ENCODE measurements at places on chromosomes 2 and 18. TPM values are rescaled to one million over a fixed set of nuclear protein-coding genes. Genes with fewer than 3 reads are reported as not detected.

DNA sequence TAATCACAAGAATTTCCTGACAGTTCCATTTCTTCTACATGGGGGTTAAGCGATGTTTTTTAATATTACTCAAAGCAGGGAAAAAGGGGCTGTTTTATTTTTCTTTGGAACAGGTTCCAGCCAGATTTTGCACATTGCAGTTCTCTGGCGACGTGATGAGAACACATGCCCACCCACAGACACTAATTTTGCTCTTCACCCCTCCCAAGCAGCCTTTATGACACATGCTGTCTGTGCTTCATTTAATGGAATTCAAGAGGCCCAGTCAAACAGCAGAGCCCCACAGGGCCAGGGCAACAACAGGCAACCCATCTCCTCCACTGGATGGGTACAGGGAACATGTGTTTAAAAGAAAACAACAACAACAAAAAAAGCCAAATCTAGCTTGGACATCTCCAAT lies 70.8 kb downstream of the SPRED2 start:
- no peak overlapping the region for H3K4me3 ChIP-seq
- no peaks in the 10 kb centered on the region for H3K36me3 ChIP-seq
- H3K4me1 ChIP-seq: peaks cover 4% of the 10 kb centered on the region
- H3K27me3 ChIP-seq: no peaks in the 10 kb centered on the region

- H3K27ac ChIP-seq: no peak overlapping the region
- no peak overlapping the region for H3K4me3 ChIP-seq
- peak; percentile 30 for DNase-seq
Measured at GRCh38 chr18:45110577-45111501, 430.2 kb downstream of the SETBP1 start.

GRCh38 chr2:241837197-241837965 lies 21.3 kb downstream of the PDCD1 start:
- no peaks in the 10 kb centered on the region for H3K27me3 ChIP-seq
- H3K36me3 ChIP-seq: no peaks in the 10 kb centered on the region
- H3K4me1 ChIP-seq: no peaks in the 10 kb centered on the region
- DNase-seq: no peak
- no peak overlapping the region for H3K4me3 ChIP-seq

DNA sequence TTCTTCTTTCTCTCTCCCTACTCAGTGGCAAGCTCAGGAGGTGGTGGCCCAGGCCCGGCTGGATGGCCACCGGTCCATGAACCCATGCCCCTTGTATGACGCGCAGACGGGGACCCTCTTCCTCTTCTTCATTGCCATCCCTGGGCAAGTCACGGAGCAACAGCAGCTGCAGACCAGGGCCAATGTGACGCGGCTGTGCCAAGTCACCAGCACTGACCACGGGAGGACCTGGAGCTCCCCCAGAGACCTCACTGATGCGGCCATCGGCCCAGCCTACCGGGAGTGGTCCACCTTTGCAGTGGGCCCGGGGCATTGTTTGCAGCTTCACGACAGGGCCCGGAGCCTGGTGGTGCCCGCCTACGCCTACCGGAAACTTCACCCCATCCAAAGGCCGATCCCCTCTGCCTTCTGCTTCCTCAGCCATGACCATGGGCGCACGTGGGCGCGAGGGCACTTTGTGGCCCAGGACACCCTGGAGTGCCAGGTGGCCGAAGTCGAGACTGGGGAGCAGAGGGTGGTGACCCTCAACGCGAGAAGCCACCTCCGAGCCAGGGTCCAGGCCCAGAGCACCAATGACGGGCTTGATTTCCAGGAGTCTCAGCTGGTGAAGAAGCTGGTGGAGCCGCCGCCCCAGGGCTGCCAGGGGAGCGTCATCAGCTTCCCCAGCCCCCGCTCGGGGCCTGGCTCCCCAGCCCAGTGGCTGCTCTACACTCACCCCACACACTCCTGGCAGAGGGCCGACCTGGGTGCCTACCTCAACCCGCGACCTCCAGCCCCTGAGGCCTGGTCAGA lies 1.8 kb downstream of the NEU2 start:
- H3K4me3 ChIP-seq: no peak overlapping the region
- no peaks in the 10 kb centered on the region for H3K36me3 ChIP-seq
- no peaks in the 10 kb centered on the region for H3K27me3 ChIP-seq
- no peaks in the 10 kb centered on the region for H3K4me1 ChIP-seq

DNA sequence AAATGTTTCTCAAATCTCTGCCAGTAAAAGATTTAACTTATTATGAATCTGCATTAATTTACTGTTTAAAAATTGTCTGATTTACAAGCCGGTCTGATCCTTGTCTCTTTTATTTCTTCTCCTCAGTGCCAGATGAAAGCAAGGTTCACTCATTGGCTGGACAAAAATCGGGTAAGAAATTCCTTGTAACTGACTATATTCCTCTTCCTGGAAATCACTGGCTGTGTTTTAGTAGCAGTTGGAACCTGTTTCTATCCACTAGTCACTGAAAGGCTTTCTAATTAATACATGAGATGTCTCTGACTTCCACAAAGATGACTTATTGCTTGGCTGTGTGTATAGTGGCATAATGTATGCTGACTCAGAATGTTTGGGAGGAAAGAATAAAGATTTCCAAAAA lies 436.6 kb upstream of the NRP2 start:
- no peak for DNase-seq
- H3K27me3 ChIP-seq: no peaks in the 10 kb centered on the region
- no peaks in the 10 kb centered on the region for H3K36me3 ChIP-seq
- no peak overlapping the region for H3K4me3 ChIP-seq
- H3K27ac ChIP-seq: no peak overlapping the region
- no peaks in the 10 kb centered on the region for H3K4me1 ChIP-seq

DNA sequence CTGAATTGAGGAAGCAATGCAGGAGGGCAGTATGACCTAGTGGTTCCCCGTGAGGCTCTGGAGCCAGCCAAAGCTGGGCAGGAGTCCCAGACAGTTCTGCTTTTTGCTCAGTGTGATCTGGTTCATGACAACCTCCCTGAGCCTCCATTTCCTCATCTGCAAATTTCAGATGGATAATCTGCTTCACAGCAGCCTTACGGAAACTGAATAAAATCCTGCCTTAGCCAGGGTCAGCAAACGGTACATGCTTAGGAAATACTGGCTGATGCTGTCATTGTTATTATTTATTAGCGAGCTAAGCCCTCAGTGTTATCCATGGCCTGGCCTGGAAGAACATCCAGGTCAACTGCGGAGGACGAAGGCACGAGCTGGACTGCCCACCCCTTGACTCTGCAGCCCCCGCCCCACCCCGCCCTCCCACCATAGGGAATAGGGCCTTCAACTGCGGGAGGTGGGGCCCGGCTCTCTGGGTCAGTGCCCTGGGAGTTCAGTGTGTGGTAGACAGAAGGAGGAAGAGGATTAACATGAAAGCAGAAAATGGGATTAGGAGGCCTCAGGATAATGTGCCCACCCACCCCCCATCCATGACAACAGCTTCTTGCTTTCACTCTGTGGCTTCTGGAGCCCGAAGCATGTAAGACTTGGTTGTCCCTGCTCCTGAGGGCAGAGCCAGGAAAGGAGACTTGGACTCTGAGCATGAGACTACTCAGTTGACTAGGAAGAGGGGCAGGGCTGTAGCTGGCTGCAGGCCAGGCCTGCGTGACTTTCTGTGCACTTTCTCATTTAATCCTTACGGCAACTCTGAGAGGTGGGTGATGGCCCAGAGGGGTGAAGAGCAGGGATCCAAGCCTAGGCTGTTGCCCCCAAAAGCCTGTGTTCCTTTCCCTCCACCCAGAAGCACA lies 13.1 kb downstream of the PKDCC start:
- DNase-seq: peak; percentile 83
- peaks cover 5% of the 10 kb centered on the region for H3K36me3 ChIP-seq
- no peaks in the 10 kb centered on the region for H3K27me3 ChIP-seq
- H3K27ac ChIP-seq: peak overlapping the region; percentile 65

- H3K27ac ChIP-seq: no peak overlapping the region
- H3K36me3 ChIP-seq: no peaks in the 10 kb centered on the region
- no peaks in the 10 kb centered on the region for H3K27me3 ChIP-seq
- DNase-seq: no peak
- H3K4me3 ChIP-seq: no peak overlapping the region
Measured at GRCh38 chr18:26290385-26290784, 64.1 kb downstream of the TAF4B start.

Gene GRB14
- total RNA-seq: 2.0 TPM

DNA sequence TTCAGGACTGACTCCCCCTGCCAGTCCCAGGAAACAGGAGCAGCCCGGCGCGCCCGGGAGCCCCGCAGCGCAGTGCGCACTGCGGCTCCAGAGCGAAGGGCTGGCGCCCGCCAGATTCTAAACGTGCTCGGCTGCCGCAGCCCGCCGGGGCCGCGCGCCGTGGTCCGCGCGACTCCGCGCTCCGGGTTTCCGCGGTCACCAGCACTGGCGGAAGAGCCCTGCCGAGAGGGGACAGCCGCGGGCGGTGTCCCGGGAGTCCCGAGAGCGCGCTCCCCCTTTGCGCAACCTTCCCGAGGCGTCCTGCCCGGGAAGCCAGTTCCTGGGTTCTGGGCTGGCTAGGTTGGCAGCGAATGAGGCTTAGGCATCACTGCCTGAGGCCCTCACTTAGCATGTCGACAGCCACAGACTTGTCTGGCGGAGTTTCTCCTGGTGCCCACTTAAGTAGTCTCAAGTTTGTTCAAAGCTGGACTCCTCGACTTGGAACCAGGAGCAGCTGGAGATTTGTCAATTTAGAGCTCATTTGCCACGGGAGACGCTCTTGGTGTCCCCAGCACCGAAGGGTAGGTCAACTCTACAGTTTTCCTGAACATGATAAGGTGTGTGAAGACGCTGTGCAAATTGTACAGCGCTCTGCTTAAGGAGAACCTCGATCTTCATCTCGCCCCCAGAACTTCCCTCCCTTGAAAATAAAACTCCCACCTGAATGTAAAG lies 1.5 kb upstream of the VSNL1 start:
- peak overlapping the region; percentile 49 for H3K4me3 ChIP-seq
- H3K4me1 ChIP-seq: no peaks in the 10 kb centered on the region
- H3K27ac ChIP-seq: peak overlapping the region; percentile 83
- no peaks in the 10 kb centered on the region for H3K27me3 ChIP-seq

Data from colonic mucosa (tissue), 4 donors.